ENCODE measurements at places on chromosomes 12 and 14.
A peak's percentile ranks its signal among the peaks of the same experiment; 100 is the strongest.

- DNase-seq = no peak
Observed at GRCh38 chr14:69481815-69482568, 2.5 kb upstream of the PLEKHD1 start.

DNA sequence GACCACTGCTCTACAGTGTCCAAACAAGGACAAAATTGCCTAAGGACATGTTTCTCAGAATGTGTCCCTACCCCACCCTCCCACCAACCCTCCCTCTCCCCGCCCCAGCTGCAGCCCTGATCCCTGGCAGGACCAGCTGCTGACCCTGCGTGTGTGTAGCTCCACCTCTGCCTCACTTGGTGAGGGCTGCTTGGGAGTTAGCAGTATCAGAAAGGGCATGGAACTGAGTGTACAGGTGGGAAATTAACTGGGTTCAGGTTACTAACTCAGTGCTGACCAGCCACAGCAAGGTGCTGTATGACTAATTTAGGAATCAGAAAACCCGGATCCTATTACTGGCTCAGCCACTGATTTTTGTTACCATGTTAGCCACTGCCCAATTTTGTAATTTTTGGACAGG, 11.3 kb upstream of the PLEKHD1 start:
- peak; percentile 23 for DNase-seq

GRCh38 chr12:72030277-72030676, 91.6 kb downstream of the TPH2 start:
- DNase-seq = no peak

DNA sequence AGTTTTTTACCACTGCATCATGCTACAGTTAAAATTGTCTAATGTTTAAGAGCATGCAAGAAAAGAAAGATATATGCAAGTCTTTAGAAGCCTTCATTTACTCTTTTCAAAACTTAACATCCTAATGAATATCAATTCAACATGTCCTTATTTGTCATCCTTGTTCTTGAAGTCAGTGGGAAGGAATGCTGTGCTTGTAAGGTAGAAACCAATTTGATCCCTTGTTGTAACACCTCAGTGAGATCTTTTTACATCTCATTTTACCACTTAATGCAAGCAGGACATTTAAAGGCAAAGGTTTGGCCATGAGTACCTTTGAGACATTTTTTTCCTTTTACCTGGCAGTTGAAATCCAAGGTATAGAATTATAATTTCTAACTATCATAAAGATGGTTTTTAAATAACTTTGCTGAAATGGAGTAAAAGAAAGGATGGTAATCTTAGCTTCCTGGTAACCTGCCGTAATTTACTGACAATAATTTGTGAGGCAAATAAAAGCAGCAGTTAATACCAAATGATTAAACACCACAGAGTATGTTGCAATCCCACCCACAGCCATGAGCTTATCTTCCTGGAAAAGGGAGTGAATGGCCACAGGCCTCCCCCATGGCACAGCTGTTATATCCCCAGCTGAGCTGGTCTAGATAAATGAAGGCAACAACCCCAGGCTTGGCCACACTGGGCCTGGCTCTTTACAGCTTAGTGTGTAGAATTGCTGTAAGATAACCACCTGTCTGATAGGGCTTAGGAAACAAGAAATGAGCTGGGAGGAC, 33.2 kb upstream of the STRN3 start:
- peak; percentile 82 for DNase-seq

DNA sequence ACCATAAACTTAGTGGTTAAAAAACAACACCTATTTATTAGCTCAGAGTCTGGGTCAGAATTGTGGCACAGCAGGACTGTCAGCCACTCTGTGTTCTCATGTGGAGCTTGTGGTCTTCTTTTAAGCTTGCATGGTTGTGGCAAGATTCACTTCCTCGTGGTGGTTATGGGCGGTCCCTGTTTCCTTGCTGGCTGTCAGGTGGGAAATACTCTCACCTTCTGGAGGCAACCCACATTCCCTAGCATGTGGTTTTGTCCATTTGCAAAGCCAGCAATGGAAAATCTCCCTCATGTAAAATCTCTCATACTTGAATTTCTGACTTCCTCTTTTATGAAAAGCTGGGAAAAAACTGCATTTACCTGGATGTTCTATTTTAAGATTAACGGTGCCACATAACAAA, 229.8 kb downstream of the ALX1 start:
- no peak for DNase-seq

- DNase-seq = no peak
Observed at GRCh38 chr12:64616201-64616600, 5.9 kb downstream of the RASSF3 start.

- DNase-seq = peak; percentile 49
Observed at GRCh38 chr12:38456537-38457120, 140.1 kb downstream of the ALG10B start.

GRCh38 chr14:24067133-24068082, 4.0 kb upstream of the CPNE6 start:
- no peak for DNase-seq

DNA sequence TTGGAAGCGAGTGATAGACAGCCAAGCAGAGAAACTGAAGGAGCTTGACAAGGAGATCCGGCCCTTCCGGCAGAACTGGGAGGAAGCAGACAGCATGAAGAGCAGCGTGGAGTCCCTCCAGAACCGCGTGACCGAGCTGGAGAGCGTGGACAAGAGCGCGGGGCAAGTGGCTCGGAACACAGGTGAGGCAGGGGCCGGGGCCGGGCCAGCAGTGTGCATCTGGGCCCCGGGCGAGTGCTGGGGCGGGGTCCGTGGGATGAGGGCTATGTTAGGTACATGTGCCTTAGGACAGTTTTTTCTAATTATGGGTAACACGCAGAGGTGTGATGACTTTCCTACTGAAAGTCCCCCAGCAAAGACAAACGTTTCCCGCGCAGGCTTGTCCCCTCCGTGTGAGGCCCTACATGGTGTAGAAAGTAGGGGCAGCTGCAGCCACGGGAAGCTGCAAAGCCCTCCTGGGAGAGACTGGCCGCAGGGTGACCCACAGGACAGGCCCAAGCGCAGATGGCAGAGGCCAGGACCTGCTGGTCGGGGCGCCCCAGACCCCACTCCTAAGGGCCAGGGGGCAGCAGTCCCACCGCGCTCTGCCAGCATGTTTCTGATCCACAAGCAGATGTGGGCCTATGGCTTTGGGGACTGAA, 19.1 kb upstream of the AMN start:
- no peak for DNase-seq

GRCh38 chr14:102474934-102475333, 34.6 kb downstream of the ANKRD9 start:
- DNase-seq = no peak

GRCh38 chr14:57153286-57153685, 115.4 kb downstream of the EXOC5 start:
- DNase-seq = no peak

GRCh38 chr14:88045705-88046104, 40.8 kb downstream of the GPR65 start:
- no peak for DNase-seq

- peak; percentile 40 for DNase-seq
Observed at GRCh38 chr12:11941606-11942337, 129.0 kb upstream of the BCL2L14 start.

DNA sequence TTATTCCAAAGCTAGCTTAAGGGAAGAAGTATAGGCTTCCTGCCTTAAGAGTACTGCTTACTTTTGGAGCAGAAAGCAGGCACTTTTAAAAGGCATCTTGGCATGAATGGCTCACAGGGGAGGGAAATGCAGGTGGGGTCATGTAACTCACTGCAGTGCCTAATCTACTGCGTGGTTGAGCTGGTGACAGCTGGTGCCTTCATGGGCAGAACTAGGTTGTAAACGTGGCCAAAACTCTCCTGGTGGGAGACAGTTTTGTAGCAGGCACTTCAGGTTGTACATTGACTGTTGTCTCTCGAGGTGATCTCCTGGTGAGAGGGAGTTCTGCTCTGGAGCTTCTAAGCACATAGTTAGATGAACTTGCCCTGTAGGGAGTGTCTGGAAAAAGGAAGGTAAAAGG, 962.5 kb downstream of the DIO2 start:
- DNase-seq = no peak

- DNase-seq = peak; percentile 86
Observed at GRCh38 chr14:62179367-62180018, 417.3 kb downstream of the SNAPC1 start.

DNA sequence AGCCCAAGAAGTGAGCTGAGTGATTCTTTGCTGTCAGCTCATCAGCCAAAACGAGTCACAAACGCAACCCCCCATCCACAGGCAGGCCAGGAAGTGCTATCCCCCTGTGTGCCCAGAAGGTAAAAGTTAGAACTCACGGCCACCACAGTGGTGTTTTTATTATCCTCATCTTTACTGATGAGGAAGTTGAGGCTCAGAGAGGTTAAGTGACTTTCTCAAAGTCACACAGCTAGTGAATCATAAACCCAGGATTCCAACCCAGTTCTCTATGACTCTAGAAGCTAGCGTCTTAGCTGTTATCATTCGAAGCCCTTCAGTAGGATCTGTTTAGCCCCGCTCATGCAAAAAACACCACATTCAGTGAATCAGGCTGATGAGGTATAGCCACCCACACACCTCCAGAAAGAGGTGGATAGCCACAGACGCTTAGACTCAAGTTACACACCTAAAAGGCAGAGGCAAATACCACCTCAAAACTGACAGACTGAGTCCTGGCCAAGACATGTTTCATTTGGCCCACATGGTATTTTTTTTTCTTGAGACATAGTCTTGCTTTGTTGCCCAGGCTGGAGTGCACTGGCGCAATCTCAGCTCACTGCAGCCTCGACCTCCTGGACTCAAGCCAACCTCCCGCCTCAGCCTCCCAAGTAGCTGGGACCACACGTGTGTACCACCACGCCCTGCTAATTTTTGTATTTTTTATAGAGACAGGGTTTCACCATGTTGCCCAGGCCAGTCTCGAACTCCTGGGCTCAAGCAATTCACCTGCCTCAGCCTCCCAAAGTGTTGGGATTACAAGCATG, 100.7 kb downstream of the SCARB1 start:
- peak; percentile 83 for DNase-seq

- no peak for DNase-seq
Observed at GRCh38 chr12:13784504-13784903, 196.9 kb downstream of the GRIN2B start.

- DNase-seq = no peak
Observed at GRCh38 chr12:133073836-133074235, 6.9 kb upstream of the ZNF140 start.

DNA sequence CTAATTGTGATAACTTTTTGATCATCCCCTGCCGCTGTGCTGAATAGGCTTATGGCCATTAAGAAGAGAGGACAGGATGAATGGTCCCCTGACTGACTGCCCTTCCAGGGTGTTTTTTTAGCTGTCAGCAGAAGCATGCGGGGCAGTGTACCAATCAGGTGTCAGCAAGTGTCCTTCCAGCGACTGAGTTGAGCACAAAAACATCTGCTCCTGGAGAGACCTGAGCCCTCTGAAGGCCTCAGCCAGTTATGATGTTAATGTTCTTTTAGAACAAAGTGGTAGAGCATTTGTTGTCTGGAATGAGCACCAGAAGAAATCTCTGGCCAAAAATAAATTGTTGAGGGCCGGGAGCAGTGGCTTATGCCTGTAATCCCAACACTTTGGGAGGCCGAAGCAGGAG, 37.5 kb downstream of the P2RX7 start:
- no peak for DNase-seq

GRCh38 chr14:102939820-102940561, 17.5 kb downstream of the AMN start:
- peak; percentile 75 for DNase-seq

GRCh38 chr14:90281756-90282155, 25.4 kb downstream of the PSMC1 start:
- DNase-seq = no peak

DNA sequence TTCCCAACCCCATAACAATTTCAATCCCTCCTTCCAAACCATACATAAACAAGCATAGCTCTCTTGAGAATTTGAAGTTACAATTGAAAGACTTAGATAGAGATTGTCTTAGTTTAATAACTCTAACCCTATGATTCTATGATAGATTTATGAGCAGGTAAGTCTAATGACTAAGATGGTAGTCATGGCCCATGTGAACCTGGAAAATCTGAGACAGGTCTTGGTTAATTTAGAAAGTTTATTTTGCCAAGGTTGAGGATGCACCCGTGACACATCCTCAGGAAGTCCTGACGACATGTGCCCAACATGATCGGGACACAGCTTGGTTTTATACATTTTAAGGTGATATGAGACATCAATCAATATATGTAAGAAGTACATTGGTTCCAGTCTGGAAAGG, 248.8 kb downstream of the KCNH5 start:
- peak; percentile 0 for DNase-seq

- peak; percentile 32 for DNase-seq
Observed at GRCh38 chr12:108666401-108666881, 32.7 kb upstream of the SELPLG start.

- DNase-seq = no peak
Observed at GRCh38 chr12:111457577-111457976, 51.9 kb downstream of the SH2B3 start.

GRCh38 chr12:38904537-38905479, 583 bp downstream of the CPNE8 start:
- DNase-seq = peak; percentile 96

- no peak for DNase-seq
Observed at GRCh38 chr12:111074559-111074958, 154.2 kb upstream of the MYL2 start.

DNA sequence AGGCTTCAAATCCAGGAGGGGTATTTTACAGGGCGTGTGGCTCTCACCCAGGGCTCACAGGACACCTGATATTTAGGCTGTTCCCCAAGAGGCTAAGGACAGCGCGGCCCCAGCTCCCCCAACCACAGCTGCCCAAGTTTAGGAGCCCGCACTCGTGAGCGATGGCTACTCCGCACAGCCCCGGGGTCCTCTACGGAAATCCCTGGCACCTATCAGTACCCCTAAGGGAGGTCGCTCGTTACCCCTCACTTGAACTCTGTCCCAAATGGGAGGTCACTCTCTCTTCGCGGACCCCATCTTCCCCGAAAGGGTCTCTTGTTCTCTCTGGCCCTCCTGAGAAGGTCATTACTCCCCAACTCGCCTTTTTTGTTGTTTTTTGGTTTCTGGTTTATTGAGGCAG, 708 bp upstream of the P2RX4 start:
- no peak for DNase-seq

- DNase-seq = peak; percentile 59
Observed at GRCh38 chr12:46676797-46677520, 148.8 kb downstream of the SLC38A4 start.

- no peak for DNase-seq
Observed at GRCh38 chr12:24463375-24463774, 485.5 kb downstream of the BCAT1 start.

GRCh38 chr12:11739980-11740577, 90.6 kb downstream of the ETV6 start:
- DNase-seq = no peak

- DNase-seq = no peak
Observed at GRCh38 chr14:100448376-100448775, 125.2 kb downstream of the SLC25A47 start.

DNA sequence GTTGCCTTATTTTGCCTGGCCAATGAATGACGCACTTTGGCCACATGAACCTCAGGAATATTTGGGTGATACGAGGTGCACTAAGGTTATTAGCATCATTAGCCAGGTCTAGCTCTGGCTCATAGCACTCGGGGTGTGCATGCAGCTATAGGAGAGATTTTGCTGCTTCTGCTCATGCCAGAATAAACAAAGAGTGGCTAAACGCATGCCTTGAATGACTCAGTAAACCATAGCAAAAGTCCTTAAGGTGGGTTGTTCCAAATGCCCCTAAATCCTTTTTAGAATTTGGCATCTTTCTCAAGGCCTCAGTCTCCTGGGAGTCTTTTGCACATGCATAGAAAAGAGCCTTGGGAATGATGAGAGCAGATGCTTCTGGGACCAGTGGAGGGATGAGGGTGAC, 343.7 kb upstream of the FKBP4 start:
- no peak for DNase-seq
